Stimulated activated CD4-positive, alpha-beta T cell treated with anti-CD3 and anti-CD28 coated beads, TNF-alpha, amount 100 ng/mL, for 4 hours (primary cell): ENCODE measurements at places on chromosomes 1 and 21.

GRCh38 chr1:205391386-205391785 lies 30.5 kb downstream of the LEMD1 start:
- DNase-seq = no peak

DNA sequence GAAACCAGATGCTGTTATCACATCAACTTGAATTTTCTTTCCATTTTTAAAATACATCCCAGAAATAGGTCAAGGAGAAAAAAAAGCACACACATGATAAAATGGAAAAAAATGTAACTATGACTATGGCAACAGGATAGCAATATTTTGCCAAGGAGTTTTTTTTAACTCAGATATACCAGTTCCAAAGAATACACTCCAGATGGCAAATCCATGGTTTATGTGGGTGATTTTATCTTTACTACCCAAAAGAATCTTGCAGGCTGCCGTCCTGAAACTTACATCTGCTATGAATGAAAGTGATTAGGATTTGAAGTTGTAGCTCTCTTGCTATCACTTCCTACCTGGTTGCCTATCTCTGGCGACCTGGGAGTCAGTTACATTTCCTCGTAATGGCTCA lies 91.0 kb upstream of the PLPPR4 start:
- no peak for DNase-seq

- DNase-seq = no peak
These were observed 108.0 kb upstream of the ADAR start for GRCh38 chr1:154716011-154716410.

DNA sequence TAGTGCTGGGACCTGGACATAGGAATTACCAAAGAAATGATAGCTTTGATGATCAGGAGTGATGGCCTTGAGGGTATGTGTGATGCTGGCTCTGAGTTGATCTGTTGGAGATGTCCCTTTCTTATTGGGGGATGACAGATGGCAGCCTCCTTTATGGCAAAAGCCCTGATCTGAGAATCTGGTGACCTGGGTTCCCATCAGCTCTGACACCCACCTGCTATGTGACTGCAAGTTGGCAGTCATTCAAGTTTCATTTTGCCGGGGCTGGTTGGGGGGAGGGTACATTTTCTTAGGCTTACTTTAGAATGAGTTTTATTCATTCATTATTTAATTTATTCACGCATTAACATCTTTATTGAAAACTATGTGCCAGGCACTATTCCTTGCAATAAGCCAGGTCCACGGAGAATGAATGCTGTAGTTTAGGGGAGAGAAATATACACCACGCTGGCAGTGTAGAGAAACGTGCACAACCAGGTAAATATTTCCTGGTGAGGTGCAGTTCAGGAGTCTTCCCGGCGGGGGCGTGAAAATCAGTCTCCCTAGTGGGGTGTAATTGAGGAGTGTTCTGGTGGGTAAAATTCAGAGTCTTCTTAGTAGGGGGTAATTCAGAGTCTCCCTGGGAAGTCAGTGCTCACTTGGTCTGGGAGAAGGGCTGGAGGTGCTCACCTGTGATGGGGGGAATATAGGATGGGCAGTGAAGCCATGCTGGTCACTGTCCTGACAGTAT lies 401.3 kb downstream of the CAMTA1 start:
- no peak for DNase-seq

DNA sequence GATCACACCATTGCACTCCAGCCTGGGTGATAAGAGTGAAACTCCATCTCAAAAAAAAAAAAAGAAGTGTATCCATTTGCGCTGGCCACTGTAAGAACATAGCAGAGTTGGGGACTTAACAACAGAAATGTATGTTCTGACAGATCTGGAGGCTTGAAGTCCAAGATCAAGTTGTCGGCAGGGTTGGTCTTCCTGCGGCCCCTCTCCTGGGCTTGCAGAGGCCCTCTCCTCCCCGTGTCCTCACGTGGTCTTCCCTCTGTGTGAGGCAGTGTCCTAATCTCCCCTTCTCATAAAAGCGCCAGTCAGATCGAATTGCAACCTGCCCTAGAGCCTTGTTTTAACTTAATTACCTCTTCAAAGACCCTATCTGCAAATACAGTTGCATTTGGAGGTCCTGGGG lies 52.6 kb downstream of the MT1HL1 start:
- DNase-seq = no peak

DNA sequence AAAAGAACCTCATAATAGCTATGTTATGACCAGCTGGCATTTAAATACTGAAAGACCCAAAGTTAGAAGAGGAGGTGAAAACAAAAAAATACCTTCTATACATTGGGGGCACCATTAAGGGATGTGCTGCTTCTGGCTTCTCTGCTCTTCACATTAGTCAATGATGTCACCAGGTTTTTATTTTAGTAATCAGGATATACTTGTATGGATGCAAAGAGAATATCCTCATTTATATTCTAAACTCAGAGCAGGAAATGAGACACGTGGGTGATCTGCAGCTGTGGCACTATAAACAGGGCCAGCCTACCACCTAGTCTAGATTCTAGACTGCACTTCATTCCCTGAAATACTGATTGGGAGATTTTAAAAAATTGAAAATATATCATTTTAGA lies 51.2 kb downstream of the WLS start:
- no peak for DNase-seq

DNA sequence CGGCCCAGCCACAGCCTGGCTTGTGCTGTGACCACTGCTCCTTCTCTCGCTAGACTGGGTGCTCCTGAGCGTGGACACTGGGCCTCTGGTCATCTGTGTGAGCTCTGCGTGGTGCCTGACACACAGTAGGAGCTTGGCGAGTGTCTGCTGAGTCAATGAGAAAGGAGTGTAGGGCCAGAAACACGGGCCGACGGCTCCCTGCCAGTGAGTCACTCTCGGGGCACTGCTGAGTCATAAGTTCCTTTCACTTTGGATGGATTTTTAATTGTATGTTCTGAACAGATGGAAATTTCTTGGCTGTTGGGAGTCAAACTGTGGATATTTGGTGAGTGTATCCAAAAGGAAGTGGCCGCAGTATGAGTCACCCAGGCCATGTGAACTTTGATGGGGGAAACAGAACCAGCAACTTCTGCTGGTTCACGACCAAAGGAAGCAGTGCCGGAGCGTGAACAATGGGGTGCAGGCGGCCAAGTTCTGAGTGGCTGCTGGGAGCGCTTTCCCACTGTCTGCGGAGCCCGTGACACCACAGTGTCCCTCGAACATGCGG lies 41.0 kb upstream of the COL18A1 start:
- DNase-seq = peak; percentile 13
